Common myeloid progenitor, CD34-positive (primary cell): ENCODE measurements at places on chromosomes 11 and 22.

- no peak for DNase-seq
Observed at GRCh38 chr22:39724390-39724789, 153.8 kb downstream of the CACNA1I start.

- DNase-seq: no peak
Observed at GRCh38 chr11:64176751-64177150, 9.2 kb upstream of the STIP1 start.

GRCh38 chr11:33515347-33515746, 185.3 kb downstream of the C11orf91 start:
- DNase-seq: no peak

GRCh38 chr11:134501406-134502152, 89.5 kb upstream of the B3GAT1 start:
- DNase-seq: no peak

GRCh38 chr11:34595391-34595790, 25.5 kb upstream of the EHF start:
- DNase-seq: no peak

- no peak for DNase-seq
Observed at GRCh38 chr11:125346179-125346530, 149.9 kb downstream of the FEZ1 start.

GRCh38 chr11:67397536-67397935, 4.1 kb downstream of the PPP1CA start:
- DNase-seq: no peak

GRCh38 chr22:40919446-40919845, 31.7 kb upstream of the RBX1 start:
- no peak for DNase-seq

DNA sequence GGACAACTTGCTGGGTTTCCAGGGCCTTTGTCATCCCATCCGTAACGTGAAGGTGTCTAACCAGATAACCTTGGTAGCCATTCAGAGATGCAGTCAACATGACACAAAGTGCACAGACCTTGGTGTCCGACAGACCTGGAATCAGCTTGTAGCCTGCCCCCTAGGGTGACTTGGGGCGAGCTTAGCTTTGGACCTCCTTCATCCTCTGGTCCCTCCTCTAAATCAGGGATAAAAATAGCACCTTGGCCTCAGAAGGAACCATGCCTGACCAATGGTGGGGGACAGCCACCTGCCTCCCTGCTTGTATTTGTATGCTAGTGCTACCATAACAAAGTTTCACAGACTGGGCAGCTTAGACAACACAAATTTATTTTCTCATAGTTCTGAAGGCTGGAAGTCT, 3.7 kb downstream of the SNRPD3 start:
- no peak for DNase-seq

GRCh38 chr22:29043906-29044575, 17.6 kb downstream of the C22orf31 start:
- DNase-seq: no peak

- DNase-seq: no peak
Observed at GRCh38 chr11:101668236-101668635, 84.4 kb upstream of the TRPC6 start.

- no peak for DNase-seq
Observed at GRCh38 chr22:44661070-44661469, 40.9 kb upstream of the PRR5 start.

GRCh38 chr11:48004456-48004855, 24.1 kb downstream of the PTPRJ start:
- DNase-seq: no peak

- no peak for DNase-seq
Observed at GRCh38 chr11:44788536-44789261, 61.9 kb downstream of the TSPAN18 start.

GRCh38 chr11:13885083-13885482, 77.4 kb upstream of the SPON1 start:
- DNase-seq: no peak

GRCh38 chr11:111938687-111939160, 1.6 kb downstream of the DIXDC1 start:
- peak; percentile 89 for DNase-seq

DNA sequence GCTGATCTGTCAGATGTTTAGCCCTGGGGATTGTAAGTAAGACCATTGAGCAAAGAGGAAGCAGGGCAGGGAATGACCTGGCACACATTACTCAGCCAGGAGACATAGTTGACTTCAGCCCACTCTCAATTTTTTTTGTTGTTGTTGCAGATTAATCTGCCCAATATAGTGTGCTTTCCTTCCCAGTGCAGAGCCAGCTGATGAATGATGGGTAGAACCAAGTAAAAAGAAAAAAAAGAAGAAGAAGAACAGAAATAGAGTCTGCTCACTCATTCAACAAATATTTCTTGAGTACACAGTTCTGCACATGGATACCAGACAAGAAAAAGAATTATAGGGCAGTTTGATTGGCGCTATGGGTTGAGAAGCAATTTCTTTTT, 292.7 kb downstream of the ETS1 start:
- no peak for DNase-seq

GRCh38 chr22:19137384-19138216, 6.5 kb downstream of the TSSK2 start:
- DNase-seq: no peak

- no peak for DNase-seq
Observed at GRCh38 chr11:73565804-73566203, 32.1 kb downstream of the FAM168A start.

DNA sequence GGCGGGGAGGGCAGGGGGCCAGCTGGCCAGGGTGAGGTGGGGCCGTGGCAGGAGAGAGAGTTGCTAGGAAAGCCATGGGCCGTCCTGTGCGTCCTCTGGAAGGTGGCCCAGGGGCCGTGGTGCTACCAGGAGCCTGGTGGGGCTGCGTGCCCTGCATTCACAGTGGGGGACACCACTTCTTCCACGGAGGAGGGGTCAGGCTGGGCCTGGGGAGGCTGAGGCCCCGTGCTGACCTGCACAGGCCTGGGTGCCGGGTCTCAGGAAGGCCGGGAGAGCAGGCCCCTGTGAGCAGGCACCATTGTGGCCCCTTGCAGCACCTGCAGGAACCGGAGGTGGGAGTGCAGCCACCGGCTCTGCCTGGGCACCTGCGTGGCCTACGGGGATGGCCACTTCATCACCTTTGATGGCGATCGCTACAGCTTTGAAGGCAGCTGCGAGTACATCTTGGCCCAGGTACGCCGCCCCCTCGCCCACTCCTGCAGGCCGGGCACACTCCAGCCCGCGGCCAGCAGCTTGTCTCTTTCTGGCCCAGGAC, 12.0 kb downstream of the MUC5B start:
- DNase-seq: no peak
